NCI-H1105 treated with DMSO at 0.1 percent for 48 hours (cell line): ENCODE measurements at places on chromosomes 7 and 10.

DNA sequence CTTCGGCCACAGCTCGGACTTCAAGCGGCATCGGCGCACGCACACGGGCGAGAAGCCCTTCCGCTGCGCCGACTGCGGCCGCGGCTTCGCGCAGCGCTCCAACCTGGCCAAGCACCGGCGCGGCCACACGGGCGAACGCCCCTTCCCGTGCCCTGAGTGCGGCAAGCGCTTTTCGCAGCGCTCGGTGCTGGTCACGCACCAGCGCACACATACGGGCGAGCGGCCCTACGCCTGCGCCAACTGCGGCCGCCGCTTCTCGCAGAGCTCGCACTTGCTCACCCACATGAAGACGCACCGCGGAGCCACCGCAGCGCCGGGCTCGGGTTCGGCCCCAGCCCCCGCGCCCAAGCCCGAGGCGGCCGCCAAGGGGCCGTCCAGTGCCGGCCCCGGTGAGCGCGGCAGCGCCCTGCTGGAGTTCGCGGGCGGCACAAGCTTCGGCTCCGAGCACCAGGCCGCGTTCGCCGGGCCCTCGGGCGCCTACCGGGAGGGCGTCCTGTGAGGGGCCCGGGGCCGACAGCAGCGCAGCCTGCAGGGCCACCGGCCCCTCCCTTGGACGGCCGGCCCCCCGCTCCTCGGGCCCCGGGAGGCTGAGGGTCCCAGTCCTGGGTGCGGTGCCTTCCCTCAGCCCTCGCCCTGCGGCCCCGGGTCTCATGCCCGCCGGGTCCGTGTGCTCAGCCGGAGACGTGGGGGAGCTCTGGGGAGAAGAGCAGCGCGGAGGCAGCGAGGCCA lies 17.2 kb downstream of the ZNF316 start:
- DNase-seq: no peak

GRCh38 chr7:90320801-90321494 lies at the start of gene FAM237B:
Gene FAM237B (minus strand): TSS chr7:90321304. CDS start chr7:90319748, 1,556 bp downstream.
- DNase-seq: no peak

DNA sequence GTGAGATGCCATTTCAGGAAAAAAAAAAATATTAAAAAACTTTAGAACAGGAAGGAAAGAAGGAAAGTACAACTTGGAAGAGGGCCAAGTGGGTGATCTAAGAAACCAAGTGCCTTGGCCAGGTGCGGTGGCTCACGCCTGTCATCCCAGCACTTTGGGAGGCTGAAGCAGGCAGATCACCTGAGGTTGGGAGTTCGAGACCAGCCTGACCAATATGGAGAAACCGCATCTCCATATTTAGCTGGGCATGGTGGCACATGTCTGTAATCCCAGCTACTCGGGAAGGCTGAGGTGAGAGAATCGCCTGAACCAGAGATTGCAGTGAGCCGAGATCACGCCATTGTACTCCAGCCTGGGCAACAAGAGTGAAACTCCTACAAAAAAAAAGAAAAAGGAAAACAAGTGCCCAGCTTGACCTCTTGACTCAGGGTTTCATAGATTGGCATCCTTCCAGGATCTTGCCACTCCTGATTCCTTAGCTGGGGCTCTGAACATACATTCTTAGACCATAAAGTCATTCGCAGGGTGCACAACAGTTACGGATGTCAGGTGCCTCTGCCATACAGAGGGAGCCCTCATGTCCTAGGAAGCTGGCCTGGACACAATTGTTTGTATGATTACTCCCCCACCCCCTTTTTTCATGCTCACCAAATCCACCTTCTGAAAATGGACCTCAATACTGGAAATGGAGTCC lies 2.1 kb upstream of the GUSB start:
- DNase-seq: no peak

GRCh38 chr10:14717552-14717951 lies 57.1 kb downstream of the FAM107B start:
- DNase-seq: no peak

GRCh38 chr7:125823538-125823937 lies 893.9 kb upstream of the POT1 start:
- no peak for DNase-seq

DNA sequence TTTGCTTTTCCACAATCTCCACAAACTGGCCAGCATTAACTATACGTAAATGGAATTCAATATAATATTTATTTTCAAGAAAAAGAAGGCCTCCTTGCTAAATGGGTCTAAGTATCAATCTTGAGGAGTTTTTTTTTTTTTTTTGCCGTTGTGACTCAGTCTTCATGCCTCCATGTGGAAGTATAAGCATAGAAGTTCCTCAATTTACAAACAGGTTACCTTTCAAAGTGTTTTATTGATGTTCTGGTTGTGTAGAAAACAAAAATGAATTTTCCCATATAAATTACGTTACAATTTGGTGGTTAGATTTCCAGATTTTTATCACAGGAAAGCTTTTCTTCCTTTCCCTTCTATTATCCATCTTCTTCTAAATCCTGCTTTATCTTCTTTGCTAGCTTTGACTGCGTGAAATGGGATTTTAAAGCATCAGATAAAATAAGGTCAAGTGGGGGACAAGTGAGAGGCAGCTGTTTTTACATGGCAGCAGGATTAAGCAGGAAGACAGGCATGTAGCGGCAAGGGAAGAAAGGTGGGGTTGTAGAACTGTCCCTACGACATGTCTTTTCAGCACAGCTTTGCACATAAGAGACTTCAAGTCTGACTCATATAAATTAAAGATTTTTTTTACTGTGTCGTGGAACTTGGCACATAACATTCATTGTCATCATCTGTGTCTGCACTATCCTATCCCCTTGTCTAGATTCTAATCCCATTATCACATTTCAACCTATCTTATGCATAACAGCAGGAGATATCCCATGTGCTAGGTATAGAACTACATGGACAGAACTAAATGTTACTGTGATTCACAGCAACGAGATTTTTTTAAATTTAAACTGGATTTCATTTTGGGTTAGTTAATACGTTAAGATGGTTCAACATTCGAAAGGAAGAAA lies 135.3 kb upstream of the FAM3C start:
- DNase-seq: no peak

DNA sequence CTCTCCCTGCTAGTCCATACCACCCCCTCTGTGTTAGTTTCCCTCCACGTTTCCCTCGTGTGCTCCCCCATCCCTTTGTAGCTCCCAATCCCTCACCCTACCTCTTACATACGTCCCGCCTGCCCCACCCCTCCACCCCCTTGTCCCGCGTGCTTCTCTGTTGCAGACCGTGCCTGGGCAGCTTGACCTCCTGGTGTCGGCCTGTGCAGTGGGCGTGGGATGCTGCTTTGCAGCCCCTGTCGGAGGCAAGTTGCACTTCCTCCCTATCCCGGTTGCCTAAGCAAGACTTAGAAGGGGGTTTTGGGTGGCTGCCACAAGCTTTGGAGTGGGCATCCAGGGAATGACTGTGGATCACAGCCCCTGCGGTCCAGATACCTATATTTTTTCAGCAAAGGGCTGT lies 7.7 kb downstream of the CLCN1 start:
- DNase-seq: no peak

DNA sequence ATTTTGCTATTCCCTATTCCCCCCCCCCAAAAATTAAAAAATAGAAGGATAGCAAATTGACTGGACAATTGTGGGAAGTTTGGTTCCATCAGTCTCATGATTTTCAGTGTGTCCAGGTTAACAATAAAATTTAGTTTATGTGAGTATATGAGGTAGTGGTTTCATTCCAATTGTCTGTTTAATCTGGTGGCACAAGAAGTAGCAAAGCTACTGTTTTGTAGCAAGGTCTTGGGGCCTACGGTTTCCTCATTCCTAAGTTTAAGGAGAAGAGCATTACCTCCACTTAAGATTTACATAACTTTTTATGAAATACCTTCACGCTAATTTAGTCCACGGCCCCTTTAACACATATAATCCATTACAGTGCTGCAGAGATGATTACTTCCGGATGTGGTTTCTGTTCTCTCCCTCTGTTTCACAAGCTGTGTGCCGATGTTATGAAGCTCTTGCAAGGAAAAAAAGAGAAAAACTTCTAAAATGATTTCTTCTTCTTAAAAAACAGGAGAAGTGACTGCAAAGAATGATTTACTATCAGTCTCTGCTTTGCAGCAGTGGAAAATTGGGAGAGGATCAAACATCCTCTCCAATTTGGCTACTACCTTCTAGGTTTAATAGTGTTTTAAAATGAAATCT lies 32.7 kb upstream of the NPVF start:
- DNase-seq: no peak

- no peak for DNase-seq
Observed at GRCh38 chr7:102469972-102470825, 5.4 kb downstream of the LRWD1 start.

- DNase-seq: no peak
Observed at GRCh38 chr10:97016728-97017473, 168.9 kb downstream of the SLIT1 start.

GRCh38 chr7:77881871-77882270 lies 83.3 kb downstream of the PHTF2 start:
- DNase-seq: no peak

- DNase-seq: no peak
Observed at GRCh38 chr7:100166317-100166940, 2.0 kb downstream of the GAL3ST4 start.

- DNase-seq: peak; percentile 44
Observed at GRCh38 chr7:128879939-128880746, 17.5 kb downstream of the ATP6V1F start.

DNA sequence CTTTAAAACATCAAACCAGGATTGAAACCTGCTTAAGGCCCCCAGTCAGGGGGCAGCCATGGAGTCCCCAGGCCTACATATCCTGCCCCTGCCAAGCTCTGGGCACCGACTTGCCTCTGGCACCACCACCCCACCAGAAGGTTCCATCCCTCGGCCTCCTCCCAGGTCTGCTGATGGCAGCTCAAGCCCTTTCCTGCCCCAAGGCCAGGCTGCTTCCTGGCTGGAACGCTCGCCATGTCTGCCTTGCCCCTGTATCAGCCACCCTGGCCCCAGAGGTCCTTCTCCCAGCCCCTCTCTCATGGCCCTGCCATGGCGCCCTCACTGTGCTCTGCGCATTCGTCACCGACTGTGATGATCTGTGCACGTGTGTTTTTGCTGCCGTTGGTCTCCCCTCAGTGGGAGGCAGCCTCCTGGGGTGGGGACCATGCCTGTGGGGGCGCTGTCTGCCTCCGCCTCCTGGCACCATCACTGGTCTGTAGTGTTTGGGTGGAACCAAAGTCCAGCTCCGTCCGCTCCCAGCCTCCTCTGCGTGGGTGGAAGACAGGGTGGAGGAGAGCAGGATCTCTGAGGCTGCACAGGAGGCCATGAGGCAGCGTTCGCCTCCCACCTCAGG lies 3.2 kb downstream of the DPYSL4 start:
- no peak for DNase-seq

DNA sequence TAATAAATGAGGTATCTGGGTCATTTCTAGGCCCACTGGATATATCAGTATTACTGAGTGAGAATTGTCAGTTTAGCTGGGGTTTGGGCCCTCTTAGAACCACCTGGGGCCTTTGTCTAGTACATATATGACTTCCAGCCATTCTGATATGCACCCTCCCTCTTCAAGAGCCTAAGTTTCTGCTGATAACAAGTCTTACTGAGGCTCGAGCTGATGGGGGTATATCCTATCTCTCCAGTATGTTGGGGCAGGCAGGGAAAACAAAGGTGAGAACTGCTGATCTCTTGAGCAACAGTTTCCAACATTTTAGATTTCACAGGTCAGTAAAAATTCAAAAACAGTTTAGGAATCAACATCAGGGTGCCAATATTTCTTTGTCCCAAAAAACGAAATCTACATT lies 10.8 kb upstream of the ZNRF2 start:
- DNase-seq: no peak

DNA sequence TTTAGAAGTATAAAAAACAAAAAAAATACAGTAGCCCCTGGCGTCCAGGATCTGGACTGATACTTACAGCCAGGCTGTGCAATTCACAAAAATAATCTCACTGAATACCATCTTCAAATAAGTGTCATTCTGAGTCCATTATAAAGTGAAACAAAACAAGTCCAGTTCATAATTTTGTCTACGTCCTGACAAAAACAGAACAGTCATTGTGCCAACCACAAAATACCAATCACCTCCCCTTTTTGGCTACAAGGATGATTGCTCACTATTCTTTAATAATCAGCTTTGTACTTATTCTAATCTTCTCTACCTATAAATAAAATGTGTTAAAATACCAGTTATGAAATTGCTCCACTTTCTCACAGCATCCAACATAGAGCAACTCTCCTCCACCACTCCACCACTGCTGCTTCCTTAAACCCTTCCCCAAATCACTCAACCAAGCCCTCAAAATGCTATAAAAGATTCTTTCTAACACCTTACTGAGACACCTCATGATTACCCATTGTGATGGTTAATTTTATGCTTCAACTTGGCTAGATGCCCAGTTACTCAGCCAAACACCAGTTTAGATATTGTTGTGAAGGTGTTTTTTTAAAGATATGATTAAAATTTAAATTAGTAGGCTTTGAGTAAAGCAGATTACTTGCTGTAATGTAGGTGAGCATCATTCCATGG lies 479.8 kb upstream of the SEMA3A start:
- no peak for DNase-seq
